ENCODE measurements at places on chromosomes 7 and 10. TPM values are rescaled to one million over a fixed set of nuclear protein-coding genes. Genes with fewer than 3 reads are reported as not detected.
A peak's percentile ranks its signal among the peaks of the same experiment; 100 is the strongest.

Gene ARHGEF35
- total RNA-seq, result 0.88 TPM

Gene PAX2
- total RNA-seq, result not detected

DNA sequence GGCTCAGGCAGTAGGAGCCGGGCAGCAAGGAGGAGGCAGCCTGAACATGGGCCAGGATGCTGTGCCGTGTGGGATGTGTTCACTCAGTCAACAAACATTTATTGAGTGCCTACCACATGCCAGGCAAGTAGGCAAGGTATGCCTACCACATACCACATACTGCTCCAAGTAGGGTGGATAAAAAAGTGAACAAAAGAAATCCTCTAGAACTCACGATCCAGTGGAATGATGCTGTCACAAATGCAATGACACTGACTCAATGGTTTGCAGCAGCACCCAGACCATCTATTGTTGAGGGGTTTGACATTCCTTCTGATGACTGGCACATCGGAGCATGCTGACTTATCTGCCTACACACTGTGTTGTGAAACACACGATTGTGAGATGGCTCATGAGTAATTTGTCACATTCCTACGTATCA, 413.5 kb downstream of the NRG3 start:
- DNase-seq, result no peak

DNA sequence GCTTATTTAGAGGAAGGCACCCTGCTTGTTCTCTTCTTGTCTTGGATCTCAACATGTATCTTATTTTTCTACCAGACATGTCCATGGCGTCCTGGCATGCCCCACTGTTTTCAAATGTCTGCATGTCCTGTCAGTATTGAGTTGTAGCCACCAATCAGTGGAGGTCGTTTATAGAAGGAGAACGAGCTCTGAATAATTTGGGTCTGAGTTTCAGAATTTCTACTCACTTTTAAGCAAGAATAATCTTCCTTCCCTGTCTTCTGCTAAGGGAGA, 2.9 kb upstream of the HOXA13 start:
- no peak for DNase-seq

GRCh38 chr7:131583430-131583829, 27.0 kb upstream of the PODXL start:
- no peak for DNase-seq

DNA sequence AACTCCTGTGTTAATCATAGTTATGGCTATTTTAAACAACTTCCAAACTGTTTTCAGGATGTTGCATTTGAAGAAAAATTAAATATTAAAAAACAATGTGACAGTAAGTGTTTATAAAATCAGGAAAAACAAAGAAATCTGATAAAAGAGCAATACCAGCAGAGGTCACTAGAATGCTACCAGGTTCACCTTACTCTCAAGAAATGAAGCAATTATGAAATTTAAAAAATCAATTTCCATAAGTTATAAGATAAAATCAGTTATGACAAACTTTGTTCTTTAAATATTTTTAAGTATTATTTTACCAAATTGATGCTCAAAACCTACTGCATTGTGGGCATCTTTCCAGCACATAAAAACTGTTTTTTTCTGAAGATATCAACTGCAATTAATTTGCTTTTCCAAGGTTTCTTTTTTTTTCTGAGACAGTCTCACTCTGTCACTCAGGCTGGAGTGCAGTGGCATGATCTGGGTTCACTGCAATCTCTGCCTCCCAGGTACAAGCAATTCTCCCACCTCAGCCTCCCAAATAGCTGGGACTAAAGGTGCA, 50.7 kb upstream of the RHEB start:
- no peak for DNase-seq

DNA sequence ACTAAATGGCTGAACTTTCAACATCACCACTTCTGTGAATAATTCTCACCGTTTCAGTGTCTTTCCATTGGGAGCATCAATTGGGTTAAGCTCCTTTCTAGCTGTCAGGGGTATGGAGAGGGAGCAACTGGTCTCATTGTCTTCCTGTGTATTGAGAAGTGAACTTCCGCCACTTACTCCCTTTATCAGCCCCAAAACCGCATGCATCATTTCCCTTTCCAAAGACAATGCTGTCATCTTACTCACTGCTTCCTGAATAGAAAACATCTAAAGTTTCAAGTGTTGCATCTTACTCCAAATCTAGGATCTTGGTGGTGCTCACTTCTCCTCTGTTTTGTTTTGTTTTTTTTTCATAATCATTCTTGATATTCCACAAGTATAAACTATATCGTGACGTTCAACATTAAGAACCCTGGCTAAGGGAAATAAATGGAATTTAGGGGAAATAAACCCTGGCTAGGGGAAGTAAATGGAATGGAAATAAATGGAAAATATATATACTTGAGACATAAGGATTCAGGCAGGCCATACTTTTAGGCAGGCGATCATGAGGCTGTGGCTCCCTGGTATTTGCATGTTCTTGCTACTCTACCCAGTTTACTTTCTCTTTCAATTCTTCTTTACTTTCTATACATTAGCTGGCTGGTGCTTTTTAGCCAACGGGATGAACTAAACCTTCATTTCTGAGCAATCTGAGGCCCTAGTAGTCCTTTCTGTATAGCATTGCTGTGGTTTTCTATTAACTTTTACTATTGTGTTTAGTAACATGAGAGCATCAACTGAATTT, 371.9 kb downstream of the BMPER start:
- DNase-seq, result peak; percentile 71

DNA sequence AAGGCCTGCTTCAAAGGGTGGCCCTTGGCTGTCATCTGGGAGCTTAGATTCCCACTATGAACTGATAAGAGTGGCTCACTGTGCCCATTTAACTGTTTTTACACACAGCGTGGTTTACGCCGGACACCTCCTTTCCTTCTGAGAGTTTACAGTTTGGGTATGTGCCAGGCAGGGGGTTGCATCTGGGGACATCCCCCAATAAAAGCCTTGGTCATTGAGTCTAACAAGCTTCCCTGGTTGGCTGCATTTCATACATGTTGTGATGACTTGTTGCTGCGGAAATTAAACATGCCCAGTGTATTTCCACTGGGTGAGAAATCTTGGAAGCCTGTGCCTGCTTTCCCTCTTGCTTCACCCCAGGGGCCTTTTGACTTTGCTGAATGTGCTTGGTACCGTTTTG, 264.1 kb upstream of the NPY start:
- DNase-seq, result no peak

Measured in pulmonary artery endothelial cell (primary cell).